Activated T-cell treated with anti-CD3 and anti-CD28 coated beads, Interleukin-2, amount 50 U/mL, for 4 hours (primary cell): ENCODE measurements at places on chromosomes 5 and 9. TPM values are rescaled to one million over a fixed set of nuclear protein-coding genes. Genes with fewer than 3 reads are reported as not detected.

- DNase-seq = no peak
Observed at GRCh38 chr5:45288746-45289145, 407.4 kb downstream of the HCN1 start.

- no peak for DNase-seq
Observed at GRCh38 chr9:105233873-105234272, 10.6 kb upstream of the SLC44A1 start.

The HTR4 gene
- total RNA-seq = not detected

The MARVELD2 gene
- total RNA-seq = 0.48 TPM

DNA sequence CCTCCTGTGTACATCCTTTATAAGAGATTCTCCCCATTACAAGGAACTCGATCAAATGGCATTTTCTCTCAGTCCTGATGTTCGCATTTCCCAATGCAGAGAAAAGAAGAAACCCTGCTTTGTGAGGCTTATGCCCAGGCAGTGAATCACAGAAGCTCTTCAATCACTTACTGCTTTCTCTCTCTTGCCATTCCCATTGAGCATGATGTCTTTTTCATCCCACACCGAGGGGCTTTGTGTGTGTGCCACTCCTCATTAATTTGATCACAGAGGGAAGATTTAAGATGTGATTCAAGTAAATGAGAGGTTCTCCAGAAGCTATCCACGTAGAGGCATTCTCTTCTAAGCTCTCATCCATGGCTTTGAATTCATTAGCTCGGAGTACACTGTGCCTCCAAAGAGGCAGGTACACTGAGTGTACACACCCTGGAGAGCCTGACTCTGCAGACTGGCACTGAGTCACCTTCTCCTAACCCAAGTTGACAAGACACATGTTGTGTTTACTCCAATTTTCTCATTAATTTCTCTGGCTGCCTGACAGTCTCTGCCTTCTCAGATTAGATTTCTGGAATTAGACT is 45.4 kb downstream of the MFAP3 start:
- DNase-seq = no peak

DNA sequence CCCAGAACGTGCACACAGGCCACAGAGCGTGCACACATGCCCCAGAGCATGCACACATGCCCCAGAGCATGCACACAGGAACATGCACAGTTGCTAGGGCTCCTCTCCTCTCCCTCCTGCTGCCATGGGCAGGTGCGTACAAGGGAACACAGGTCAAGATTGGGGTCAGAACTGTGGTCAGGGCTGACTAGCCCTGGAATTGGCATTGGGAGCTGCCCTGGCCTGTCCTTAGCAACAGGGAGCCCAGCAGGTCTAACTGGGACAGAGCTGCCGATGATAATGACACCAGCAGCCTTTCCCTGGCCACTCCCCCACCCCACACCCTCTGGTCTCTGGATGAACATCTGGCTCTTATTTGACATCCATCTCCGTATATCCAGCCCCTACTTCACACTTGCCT is 8.0 kb downstream of the PCDH1 start:
- no peak for DNase-seq

The TARS1 gene
- 259 TPM for total RNA-seq

DNA sequence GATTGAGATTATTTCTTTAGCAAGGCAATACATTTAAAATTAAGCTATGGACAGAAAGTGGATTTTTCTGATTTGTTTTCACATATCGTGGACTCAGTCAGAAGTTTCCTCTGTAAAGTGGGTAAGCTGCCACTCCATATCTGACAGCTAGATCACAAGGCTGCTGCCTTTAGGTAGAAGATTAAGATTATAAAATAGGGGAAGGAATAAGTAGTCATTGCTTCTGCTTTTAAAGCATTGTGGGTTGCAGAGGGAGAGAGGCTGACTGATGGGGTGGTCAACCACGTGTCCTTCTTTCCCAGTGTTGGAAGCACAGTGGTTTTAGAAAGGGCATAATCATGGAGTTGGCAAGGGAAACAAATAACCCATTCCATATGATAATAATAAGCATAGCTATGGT is 74.3 kb upstream of the MOCS2 start:
- DNase-seq = no peak

DNA sequence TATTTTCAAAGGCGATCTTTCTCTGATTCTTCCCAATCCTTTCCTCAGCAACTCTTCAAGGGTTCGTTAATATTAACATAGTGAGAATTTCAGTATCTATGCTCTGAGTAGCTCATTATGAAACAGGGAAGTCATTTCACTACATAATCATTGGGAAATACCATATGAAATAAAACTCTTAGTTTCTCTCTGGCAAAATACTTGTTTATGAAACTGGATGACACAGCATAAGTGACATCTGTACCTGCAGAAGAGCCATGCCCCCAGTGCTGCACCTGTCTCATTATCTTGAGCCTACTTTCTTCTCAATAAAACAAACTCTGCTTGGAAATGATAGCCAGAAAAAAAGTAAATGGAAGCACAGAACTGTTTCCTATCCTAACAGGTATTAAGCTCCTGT is 33.8 kb upstream of the OTULIN start:
- no peak for DNase-seq

- DNase-seq = no peak
Observed at GRCh38 chr9:86168256-86168655, 68.9 kb upstream of the GOLM1 start.

The GABBR2 gene
- not detected for total RNA-seq

GRCh38 chr5:35852084-35852734 is 4.5 kb upstream of the IL7R start:
- peak; percentile 47 for DNase-seq

GRCh38 chr5:132830436-132831094 is at the start of gene SHROOM1:
Gene SHROOM1 (minus strand): TSS chr5:132830647. CDS start chr5:132826140, 4,507 bp downstream.
- DNase-seq = no peak
